CD4-positive, alpha-beta T cell (primary cell): ENCODE measurements at places on chromosomes 11 and 22.

DNA sequence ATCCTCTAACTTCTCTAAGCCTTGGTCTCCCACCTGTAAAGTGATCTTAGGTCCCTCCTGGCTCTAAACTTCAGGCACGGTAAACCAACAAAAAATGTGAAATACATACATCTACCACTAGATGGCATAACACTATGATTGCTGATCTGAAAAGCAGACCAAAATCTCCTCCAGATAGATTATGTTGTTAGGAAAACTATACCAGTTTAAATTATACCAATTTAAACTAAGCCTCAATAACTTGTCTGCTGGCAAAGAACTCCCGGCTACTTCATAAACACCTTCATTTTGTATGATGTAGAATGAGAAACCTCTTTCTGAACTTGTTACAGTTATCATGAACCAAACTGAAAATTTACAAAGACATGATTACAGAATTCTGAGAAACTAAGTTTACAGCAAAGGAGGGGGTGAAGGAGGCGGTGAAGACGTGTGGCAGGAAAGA, 85.9 kb downstream of the SBF2 start:
- H3K4me3 ChIP-seq: no peak overlapping the region
- H3K4me1 ChIP-seq: no peaks in the 10 kb centered on the region
- peak; percentile 57 for DNase-seq
- no peaks in the 10 kb centered on the region for H3K36me3 ChIP-seq
- H3K27me3 ChIP-seq: no peaks in the 10 kb centered on the region
- no peak overlapping the region for H3K27ac ChIP-seq

GRCh38 chr11:60396799-60397198, 540 bp downstream of the MS4A14 start:
- H3K27me3 ChIP-seq: peaks cover 6% of the 10 kb centered on the region
- H3K4me3 ChIP-seq: no peak overlapping the region
- no peaks in the 10 kb centered on the region for H3K4me1 ChIP-seq
- no peak for DNase-seq

GRCh38 chr11:67613313-67613959, 6.7 kb downstream of the NDUFV1 start:
- H3K27ac ChIP-seq: peak overlapping the region; percentile 92
- H3K4me1 ChIP-seq: peaks cover 39% of the 10 kb centered on the region
- H3K36me3 ChIP-seq: peaks cover 46% of the 10 kb centered on the region
- DNase-seq: no peak
- peaks cover 3% of the 10 kb centered on the region for H3K27me3 ChIP-seq

- no peak overlapping the region for H3K4me3 ChIP-seq
- H3K36me3 ChIP-seq: no peaks in the 10 kb centered on the region
- no peak overlapping the region for H3K27ac ChIP-seq
- no peaks in the 10 kb centered on the region for H3K4me1 ChIP-seq
Measured at GRCh38 chr11:21401496-21401895, 732.1 kb downstream of the NELL1 start.

DNA sequence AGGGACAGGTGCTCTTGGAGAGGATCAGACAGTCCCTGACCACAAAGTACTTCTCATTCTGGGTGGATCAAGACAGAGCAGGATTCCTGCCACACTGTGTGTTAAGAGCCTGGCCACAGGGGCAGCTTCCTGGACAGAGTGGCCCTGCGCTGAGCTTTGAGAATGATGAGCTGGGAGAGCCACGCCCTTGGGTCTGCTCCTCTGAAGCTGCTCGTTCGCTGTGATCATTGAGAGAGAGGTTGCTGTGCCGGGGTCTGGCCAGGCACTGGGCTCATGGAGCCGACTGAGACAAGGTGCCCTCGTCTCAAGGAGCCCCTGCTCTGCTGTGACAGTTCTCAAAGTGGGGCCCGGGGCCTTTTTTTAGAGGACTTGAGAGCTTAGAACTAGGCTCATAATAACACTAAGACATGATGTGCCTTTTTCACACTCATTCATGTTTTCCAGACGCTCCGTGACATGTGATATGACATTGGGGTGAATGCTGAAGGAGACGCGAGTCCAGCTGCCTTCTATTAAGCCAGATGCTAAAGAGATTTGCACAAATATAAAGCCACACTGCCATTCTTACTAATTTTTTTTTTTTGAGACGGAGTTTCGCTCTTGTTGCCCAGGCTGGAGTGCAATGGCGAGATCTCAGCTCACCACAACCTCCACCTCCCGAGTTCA, 1.6 kb upstream of the MFRP start:
- H3K4me1 ChIP-seq: peaks cover 6% of the 10 kb centered on the region
- H3K36me3 ChIP-seq: no peaks in the 10 kb centered on the region
- no peak for DNase-seq
- H3K4me3 ChIP-seq: no peak overlapping the region
- H3K27ac ChIP-seq: no peak overlapping the region

DNA sequence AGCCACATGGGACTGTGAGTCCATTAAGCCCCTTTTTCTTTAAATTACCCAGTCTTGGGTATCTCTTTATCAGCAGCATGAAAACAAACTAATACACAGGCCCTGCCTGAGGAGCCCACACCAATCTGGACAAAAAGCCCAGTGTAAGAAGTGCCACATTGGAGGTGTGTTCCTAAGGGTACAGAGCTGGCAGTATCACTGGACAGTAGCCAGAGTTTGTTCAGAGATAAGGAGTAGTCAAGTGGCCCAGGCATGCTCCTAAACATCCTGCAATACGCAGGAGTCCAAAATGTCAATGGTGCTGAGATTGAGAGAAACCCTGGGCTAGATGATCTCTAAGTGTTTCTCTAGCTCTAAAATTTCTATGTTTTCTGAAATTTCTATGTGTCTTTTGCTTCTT, 27.0 kb upstream of the POGLUT3 start:
- no peaks in the 10 kb centered on the region for H3K36me3 ChIP-seq
- no peaks in the 10 kb centered on the region for H3K4me1 ChIP-seq
- no peak overlapping the region for H3K4me3 ChIP-seq
- DNase-seq: no peak
- no peaks in the 10 kb centered on the region for H3K27me3 ChIP-seq

DNA sequence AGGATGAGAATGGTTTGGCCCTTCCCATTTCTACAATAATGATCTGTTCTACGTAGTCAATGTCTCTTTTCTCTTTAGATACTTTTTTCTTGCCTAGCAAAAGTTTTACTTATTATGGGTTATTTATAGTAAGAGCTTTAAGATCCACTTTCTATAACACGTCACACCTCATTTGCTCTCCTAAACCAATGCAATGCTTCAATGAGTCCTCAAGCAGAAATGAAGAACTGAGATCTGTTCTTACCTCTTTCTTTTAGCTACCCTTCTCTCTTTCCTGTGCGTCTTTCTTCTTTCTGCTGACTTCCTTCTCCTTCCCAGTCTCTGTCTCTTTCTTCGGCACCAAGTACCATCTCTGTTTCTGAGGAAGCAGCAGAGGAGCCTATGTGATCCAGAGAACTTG, 61.8 kb downstream of the SNX19 start:
- H3K27ac ChIP-seq: no peak overlapping the region
- H3K27me3 ChIP-seq: no peaks in the 10 kb centered on the region
- H3K36me3 ChIP-seq: no peaks in the 10 kb centered on the region
- no peak overlapping the region for H3K4me3 ChIP-seq

GRCh38 chr11:72712168-72712751, 38.0 kb upstream of the PDE2A start:
- DNase-seq: no peak
- peaks cover 24% of the 10 kb centered on the region for H3K4me1 ChIP-seq
- no peaks in the 10 kb centered on the region for H3K27me3 ChIP-seq
- H3K4me3 ChIP-seq: no peak overlapping the region
- peaks cover 85% of the 10 kb centered on the region for H3K36me3 ChIP-seq
